Suprapubic skin (tissue), 4 donors: ENCODE measurements at places on chromosomes 1 and 21.

DNA sequence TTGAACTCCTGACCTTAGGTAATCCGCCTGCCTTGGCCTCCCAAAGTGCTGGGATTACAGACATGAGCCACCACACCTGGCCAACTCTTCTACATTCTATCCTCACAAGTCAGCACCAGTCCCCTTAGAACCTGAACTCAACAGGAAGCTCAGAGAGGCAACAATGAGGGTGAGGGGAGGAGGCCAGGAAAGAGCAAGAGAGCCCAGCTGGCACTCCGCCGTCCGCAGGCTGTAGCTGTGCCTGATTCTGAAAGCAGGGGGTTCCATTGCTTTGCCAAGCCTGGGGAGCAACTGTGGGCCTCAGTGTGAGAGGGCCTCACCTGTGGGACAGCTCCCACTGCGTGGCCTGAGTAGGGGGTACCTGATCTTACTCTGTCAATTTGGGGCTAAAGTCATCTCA, 18.7 kb downstream of the STK40 start:
- DNase-seq, result no peak
- peaks cover 40% of the 10 kb centered on the region for H3K4me1 ChIP-seq
- H3K27ac ChIP-seq, result no peak overlapping the region
- peaks cover 10% of the 10 kb centered on the region for H3K36me3 ChIP-seq
- no peak overlapping the region for H3K4me3 ChIP-seq

- no peak for DNase-seq
- H3K36me3 ChIP-seq, result no peaks in the 10 kb centered on the region
- no peak overlapping the region for H3K27ac ChIP-seq
- H3K4me1 ChIP-seq, result peaks cover 19% of the 10 kb centered on the region
Observed at GRCh38 chr1:95006681-95007080, 66.1 kb downstream of the ALG14 start.

- peaks cover 10% of the 10 kb centered on the region for H3K4me1 ChIP-seq
- H3K36me3 ChIP-seq, result peaks cover 2% of the 10 kb centered on the region
- no peak overlapping the region for H3K27ac ChIP-seq
- peak; percentile 63 for DNase-seq
Observed at GRCh38 chr21:42534421-42535378, 21.0 kb downstream of the SLC37A1 start.

- DNase-seq, result no peak
- H3K4me3 ChIP-seq, result no peak overlapping the region
- H3K27ac ChIP-seq, result no peak overlapping the region
- no peaks in the 10 kb centered on the region for H3K27me3 ChIP-seq
- H3K36me3 ChIP-seq, result no peaks in the 10 kb centered on the region
- peaks cover 21% of the 10 kb centered on the region for H3K4me1 ChIP-seq
Observed at GRCh38 chr1:244866355-244866754, 2.0 kb upstream of the HNRNPU start.

DNA sequence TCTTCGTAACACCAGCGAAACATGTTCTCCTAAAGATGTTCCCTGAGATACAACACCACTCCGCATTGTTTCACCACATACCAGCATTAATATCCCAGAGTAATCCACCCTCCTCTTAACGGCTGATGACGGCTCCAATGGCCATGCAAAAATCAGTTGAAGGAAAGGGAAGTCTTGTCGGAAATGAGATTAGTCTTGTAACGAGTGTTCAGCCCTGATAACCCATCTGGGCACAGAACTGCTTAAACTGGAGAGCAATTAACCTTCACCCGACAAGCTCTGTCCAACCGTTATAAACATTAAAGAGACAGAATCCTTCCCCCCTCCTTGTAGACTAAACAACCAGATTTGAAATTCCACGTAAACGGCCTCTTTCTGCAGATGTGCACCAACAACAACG, 21.9 kb downstream of the ERG start:
- no peaks in the 10 kb centered on the region for H3K36me3 ChIP-seq
- H3K4me3 ChIP-seq, result no peak overlapping the region
- peak overlapping the region; percentile 60 for H3K27ac ChIP-seq
- H3K4me1 ChIP-seq, result peaks cover 8% of the 10 kb centered on the region

DNA sequence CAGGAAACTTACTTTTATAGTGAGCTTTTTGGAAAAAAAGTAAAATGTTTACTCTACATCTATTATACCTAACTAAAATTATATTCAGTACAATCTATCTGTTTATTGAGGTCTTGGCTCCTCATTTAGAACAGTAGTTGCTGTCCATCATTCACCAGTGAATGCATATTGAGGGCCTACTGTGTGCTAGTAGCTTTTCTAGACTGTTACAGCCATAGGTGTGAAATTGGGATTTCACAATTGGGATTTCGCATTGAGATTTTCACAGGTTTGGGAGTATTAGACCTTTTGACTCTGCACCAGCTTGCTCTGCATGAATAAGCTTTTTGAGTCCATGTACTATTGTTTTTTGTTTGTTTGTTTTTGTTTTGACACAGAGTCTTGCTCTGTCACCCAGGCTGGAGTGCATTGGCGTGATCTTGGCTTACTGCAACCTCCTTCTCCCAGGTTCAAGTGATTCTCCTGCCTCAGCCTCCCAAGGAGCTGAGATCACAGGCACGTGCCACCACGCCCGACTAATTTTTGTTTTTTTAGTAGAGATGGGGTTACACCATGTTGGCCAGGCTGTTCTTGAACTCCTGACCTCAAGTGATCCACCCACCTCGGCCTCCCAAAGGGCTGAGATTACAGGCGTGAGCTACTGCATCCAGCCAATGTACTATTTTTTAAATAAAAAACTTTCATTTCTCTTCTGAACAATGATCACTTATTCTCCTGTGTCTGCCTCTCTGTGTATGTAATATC, 47.2 kb upstream of the ERRFI1 start:
- H3K4me3 ChIP-seq, result no peak overlapping the region
- peaks cover 54% of the 10 kb centered on the region for H3K4me1 ChIP-seq
- no peak for DNase-seq
- H3K27me3 ChIP-seq, result no peaks in the 10 kb centered on the region
- no peak overlapping the region for H3K27ac ChIP-seq

DNA sequence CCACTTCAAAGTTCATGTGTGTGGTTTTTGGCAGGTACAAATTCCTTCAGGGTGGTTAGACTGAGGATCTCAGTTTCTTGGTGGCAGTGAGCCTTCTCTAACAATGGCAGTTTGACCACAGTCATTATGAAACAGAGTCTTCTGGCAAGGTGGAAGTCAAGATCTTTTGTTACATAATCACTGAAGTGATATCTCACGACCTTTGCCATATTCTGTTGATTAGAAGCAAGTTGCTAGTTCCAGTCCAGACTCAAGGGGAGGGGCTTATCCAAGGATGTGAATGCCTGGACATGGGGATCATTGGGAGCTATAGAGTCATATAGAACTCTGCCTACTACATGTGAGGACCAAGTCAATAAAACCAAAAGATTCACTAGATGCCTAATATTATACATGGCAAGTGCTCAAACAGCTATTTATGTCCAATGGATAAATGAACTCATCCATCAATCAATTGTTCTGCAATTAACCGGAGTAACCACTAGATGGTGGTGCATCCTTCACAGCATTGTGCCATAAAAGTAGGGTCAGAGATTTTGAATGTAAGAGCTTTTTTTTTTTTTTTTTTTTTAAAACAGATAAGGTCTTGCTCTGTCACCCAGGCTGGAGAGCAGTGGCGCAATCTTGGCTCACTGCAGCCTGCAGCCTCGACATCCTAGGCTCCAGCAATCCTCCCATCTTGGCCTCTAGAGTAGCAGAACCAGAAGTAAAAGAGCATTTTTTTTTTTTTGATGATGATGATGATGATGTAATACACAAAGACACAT, 131.9 kb downstream of the CRB1 start:
- no peak overlapping the region for H3K27ac ChIP-seq
- no peak for DNase-seq
- no peaks in the 10 kb centered on the region for H3K27me3 ChIP-seq
- H3K36me3 ChIP-seq, result no peaks in the 10 kb centered on the region

GRCh38 chr1:244897476-244898254, 33.3 kb upstream of the HNRNPU start:
- no peaks in the 10 kb centered on the region for H3K27me3 ChIP-seq
- H3K4me3 ChIP-seq, result no peak overlapping the region
- H3K4me1 ChIP-seq, result no peaks in the 10 kb centered on the region
- no peak for DNase-seq
- no peaks in the 10 kb centered on the region for H3K36me3 ChIP-seq
- H3K27ac ChIP-seq, result no peak overlapping the region

DNA sequence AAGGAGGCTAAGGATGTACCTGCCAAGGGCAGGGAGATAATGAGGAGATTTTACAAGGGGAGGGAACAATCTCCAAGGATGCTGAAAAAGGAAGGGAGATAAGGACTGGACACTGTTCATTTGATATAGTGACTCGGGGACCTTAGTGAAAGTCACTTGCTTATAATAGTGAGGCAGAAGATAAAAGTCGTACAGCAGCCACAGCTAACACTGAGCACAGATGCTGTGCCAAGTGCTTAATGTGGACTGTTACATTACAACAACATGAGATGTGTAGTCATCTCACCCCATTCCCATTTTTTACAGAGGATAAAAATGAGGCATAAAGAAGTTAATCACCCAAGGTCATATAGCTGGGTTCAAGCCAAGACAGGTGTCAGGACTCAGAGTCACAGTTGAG, 181.9 kb downstream of the FGGY start:
- H3K4me1 ChIP-seq, result no peaks in the 10 kb centered on the region
- no peaks in the 10 kb centered on the region for H3K27me3 ChIP-seq
- DNase-seq, result no peak
- H3K4me3 ChIP-seq, result no peak overlapping the region

GRCh38 chr1:106817575-106817974, 238.9 kb upstream of the PRMT6 start:
- no peak overlapping the region for H3K27ac ChIP-seq
- no peaks in the 10 kb centered on the region for H3K36me3 ChIP-seq
- no peak overlapping the region for H3K4me3 ChIP-seq
- H3K4me1 ChIP-seq, result no peaks in the 10 kb centered on the region
- DNase-seq, result no peak
- H3K27me3 ChIP-seq, result no peaks in the 10 kb centered on the region

DNA sequence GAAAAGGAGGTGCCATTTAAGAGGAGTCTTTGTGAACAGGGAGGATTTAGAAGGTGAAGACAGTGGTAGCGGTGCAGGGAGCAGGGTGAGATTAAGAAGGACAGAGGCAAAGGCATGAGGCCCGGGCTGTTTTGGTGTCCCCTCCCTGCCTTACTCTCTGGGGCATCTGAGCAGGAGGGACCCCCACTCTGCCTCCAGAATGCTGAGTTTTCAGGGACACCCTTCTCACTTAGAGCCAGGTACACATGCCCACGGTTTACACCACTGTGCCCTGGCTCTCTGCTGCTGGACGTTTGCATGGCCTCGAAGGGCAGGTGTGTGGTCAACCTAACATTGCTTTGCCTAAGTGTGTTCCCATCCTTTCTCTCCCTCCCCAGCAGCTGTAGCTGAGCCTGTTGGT, 20.5 kb upstream of the PARP1 start:
- H3K4me3 ChIP-seq, result no peak overlapping the region
- H3K4me1 ChIP-seq, result peaks cover 4% of the 10 kb centered on the region

DNA sequence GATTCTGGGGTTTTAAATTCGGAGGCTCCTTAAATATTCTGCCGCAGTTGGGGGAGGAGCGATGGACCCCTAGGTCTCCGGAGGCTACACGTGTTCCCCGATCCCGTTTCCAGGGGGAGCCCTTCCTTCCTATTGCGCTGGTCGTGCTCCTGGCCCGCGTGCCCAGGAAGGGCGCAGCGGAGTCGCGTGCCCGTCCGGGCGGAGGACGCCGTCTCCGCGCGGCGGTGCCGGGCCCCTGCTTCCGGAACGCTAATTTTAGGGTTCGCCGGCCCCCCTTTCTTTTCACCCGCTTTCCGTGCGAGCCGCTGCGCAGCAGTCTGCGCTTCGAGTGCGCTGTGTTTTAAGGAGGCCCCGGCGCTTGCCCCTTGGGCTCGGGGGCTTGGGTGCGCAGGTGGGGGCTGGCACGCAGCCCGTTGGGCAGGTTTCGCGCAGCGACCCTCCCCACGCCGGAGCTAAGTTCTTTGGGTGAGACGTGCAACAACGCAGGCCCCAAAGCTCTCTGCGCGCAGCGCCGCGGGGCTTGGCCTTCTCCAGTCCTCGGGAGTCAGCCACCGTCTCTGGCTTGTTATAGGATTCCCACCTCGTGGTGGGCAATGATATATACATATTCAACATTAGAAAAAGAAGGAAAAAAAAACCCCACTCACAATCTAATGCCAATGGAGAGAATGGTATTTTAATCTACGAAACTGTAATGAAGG, 43.5 kb upstream of the DNAJC6 start:
- H3K36me3 ChIP-seq, result no peaks in the 10 kb centered on the region
- DNase-seq, result no peak
- peaks cover 17% of the 10 kb centered on the region for H3K4me1 ChIP-seq
- peak overlapping the region; percentile 60 for H3K4me3 ChIP-seq
- peaks cover 8% of the 10 kb centered on the region for H3K27me3 ChIP-seq

- peaks cover 17% of the 10 kb centered on the region for H3K27me3 ChIP-seq
- no peak overlapping the region for H3K27ac ChIP-seq
Observed at GRCh38 chr1:241424480-241424971, 67.5 kb upstream of the RGS7 start.

DNA sequence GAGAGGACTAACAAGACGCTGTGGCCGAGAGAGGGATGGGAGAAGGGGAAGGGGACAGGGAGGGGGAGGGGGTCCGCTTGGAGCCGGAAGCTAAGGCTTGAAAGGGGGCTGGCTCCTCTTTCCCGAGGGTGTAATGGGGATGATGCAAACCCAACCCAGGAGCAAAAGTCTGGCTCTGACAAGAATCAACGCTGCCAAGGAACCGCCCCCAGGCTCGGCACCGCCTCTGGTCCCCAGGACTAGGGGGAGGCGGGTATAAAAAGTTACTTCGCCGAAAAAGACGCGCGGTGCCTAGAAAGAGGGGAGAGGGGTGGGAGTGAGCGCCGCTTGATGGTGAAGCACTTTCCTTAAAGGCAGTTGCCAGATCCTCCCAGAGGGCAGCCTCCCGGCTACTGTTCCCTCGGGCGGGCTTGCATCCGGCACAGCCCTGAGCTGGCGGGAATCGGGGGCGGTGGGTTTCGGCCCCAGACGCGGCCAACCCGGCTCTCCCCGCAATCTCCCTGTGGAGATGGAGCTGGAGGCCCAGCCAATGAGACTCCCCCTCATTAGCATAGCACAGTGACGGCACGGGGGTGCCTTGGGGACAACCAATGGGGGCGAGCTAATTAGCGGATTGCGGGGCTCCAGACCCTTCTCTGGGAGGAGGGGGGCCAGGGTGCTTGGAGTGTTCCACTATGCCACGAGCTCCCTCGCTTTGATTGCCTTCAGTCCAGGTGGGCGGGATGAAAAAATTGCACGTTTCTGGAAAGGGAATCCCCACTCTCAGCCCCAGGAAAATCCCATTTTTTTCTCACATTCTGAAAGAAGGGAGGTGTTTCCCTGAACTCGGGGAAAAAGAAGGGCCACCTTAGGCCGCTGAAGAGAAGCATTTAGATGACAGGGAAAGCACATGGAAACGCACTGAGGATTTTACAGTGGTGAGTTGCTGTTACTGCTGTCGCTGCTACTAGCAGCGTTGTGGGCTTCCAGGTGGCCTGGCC, at the start of gene KCNT2:
Gene KCNT2, minus strand, starts transcription at position 51 of the 980 bp plus-strand sequence. CDS start 131 bp downstream, outside the sequence.
- H3K4me3 ChIP-seq, result peak within 1 kb of the TSS; percentile 55
- peaks cover 16% of the 10 kb centered on the region for H3K4me1 ChIP-seq
- H3K27ac ChIP-seq, result peak within 1 kb of the TSS; percentile 74
- no peaks in the 10 kb centered on the region for H3K36me3 ChIP-seq
- DNase-seq, result peak; percentile 84

- H3K36me3 ChIP-seq, result no peaks in the 10 kb centered on the region
- H3K27me3 ChIP-seq, result no peaks in the 10 kb centered on the region
- DNase-seq, result no peak
- H3K4me1 ChIP-seq, result peaks cover 24% of the 10 kb centered on the region
- H3K27ac ChIP-seq, result no peak overlapping the region
Observed at GRCh38 chr1:101260556-101261350, 23.9 kb downstream of the S1PR1 start.
